ENCODE measurements at places on chromosomes 2 and 18. TPM values are rescaled to one million over a fixed set of nuclear protein-coding genes. Genes with fewer than 3 reads are reported as not detected.

Gene DOK6
- 7.2 TPM for total RNA-seq

Gene GALNT14
- total RNA-seq = 1.1 TPM

Gene HEATR5B
- 14.5 TPM for total RNA-seq

Gene TACR1
- 2.1 TPM for total RNA-seq

Gene EHD3
- 28.7 TPM for total RNA-seq

Gene KCNE4
- total RNA-seq = 23.0 TPM
